ENCODE measurements at places on chromosomes 4 and X. TPM values are rescaled to one million over a fixed set of nuclear protein-coding genes. Genes with fewer than 3 reads are reported as not detected.

The SCML2 gene
- 3.4 TPM for total RNA-seq

The RPS6KA3 gene
- 21.8 TPM for total RNA-seq

DNA sequence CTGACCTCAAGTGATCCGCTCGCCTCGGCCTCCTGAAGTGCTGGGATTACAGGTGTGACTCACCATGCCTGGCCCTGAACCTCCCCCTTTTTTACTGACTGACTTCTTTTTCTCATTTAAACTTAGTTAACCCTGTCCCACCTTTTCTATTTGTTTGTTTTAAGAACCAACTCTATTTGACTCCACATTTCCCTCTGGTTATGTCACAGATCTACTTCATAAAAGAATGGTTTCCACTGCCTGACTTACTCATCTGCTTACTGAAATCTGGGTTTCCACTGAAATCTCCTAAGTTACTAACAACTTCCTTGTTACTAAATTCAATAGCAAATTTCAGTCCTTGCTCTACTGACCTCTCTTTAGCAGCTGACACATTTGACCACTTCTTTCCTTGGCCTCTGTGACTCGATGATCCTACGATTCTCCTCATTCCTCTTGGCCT, 28.0 kb upstream of the NSUN7 start:
- no peak for DNase-seq

GRCh38 chr4:98612318-98613250, 45.8 kb downstream of the TSPAN5 start:
- no peak for DNase-seq

GRCh38 chr4:47715716-47716416, 122.0 kb downstream of the CORIN start:
- DNase-seq, result no peak

DNA sequence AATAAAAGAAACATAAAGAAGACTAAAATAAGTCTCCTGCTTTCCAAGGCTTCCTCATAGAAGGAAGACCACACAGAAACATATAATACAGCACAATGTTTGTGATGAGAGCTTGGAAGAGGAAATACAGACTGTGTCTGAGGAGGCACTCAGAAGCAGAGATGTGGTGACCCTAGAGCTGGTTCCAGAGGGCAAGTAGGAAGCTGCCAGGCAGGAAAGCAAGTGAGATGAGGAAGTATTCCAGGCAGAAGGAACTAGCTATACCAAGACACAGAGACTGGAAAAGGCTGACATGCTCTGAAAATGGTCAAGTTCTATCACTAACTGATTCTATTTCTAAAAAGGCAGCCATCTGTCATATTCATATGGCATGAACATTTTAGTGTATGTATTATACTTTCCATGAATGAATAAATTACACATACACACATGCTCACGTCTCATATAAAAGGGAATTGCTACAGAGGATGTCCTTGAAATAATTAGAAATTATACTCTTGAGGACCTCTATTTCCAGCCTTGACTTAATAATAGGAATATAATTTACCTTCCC, 16.6 kb upstream of the HSFX2 start:
- DNase-seq, result no peak

All from osteocyte (in vitro differentiated cells).